ENCODE measurements at places on chromosomes 3 and 15.

- no peak for DNase-seq
These were observed 55.3 kb upstream of the VGLL4 start for GRCh38 chr3:11699083-11699427.

DNA sequence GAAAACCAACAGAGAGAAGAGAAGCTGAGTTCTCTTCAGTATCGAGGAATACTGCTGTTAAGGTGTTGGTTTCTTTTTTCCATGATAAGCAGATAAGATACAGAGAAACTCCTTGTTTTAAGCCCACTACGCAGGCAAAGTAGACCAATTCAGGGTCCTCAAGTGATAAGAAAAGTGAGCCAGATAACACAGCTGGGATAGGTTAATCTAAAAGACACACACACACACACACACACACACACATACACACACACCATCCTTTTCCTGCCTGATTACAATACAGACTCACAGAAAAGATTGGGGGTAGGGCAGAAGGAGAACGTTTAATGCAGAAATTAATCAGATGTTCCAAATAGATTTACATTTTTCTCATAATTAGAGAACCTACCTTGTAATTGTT lies 6.5 kb upstream of the PHLDB2 start:
- no peak for DNase-seq

DNA sequence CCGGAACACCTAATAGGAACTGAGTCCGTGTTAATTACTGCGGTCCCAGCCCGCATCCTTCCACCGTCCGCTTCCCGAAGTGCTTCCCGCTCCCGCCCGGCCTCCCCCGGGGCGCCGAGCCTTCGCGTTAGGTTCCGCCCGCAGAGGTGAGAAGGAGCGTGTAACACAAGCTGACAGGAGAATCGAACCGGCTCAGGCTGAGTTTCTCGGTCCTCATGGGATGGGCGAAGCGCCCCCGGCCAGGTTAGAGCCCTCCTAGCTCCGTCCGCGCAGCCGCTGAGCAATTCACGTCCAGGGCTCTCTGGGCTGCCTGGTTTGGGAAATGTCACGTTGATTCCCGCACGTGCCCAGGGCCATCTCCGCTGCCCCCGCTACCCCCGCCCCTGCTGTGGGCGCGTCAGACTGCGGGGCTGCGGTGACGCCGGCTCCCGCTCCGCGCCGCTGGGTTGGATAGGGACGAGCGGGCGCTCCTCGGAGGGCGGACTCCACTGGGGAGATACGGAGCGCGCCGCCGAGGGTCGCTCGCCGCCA lies 954 bp downstream of the CLDN11 start:
- no peak for DNase-seq

DNA sequence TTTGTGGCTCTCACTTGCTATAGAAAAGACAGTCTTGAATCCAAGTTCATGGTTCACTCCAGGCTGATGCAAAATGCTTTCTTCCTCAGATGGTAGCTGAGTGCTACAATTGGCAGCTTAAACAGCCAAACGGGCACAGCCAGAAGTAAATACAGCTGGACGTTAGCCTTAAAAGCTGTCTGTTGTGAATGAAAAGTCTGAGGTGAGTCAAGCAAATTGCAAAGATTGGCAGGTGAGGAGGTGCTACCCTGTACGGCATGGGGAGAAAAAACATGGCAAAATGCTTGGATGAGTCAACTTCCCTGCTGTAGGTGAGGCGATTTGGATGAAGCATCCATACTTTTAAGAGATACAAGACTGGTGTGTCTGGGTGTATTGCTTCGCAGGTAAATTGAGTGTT lies 40.5 kb downstream of the IL5RA start:
- DNase-seq: no peak

DNA sequence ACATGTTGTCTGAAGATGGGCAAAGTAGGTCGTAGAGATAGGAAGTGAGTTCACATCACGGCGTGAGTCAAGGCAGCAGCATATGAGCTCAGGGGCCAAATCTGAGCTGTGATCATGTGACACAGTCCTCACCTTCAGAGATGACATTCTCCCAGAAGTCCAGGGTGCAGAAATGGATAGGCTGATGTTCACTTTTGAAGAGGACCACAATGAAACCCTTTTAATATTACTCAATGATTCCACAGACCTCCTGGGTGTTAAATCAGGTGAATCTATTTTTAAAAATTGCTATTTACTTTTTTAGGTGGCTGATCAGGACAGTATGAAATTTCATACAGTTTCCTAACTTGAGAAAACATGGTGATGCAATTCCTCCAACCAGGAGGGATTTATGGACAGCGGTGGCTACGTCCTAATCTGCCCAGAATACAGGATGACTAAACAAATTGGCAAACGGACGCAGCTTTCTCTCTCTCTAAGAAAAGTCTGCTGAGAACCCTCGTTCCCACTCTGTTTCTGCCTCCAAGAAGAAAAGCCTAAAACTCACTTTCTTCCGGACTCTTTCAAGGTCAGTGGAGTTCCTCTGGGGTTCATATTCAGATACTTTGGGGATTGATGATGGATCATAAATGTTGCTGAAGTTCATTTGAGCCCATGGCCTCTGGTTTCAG lies 34.4 kb downstream of the B3GNT5 start:
- DNase-seq: peak; percentile 48

DNA sequence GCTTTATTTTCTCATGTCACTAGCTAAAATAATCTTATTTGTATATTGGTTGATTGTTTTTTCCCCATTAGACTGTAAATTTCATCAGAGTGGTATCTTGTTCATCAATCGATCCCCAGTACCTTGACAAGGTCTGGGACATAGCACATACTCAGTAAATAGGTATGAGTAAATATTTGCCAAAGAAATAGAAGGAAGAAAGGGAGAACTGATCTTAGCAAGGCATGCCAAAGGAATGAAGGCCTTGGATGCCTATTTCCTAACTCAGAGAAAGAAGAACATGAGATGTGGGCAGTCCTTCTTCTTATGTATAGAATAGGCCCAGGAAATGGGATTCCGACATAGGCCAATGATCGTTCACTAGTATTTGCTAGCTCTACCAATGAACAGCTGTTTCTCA lies 54.7 kb downstream of the ISL2 start:
- no peak for DNase-seq

GRCh38 chr3:111989061-111989678 lies 9.6 kb upstream of the TAGLN3 start:
- peak; percentile 56 for DNase-seq

- DNase-seq: no peak
These were observed 7.2 kb upstream of the HHLA2 start for GRCh38 chr3:108289159-108289558.

DNA sequence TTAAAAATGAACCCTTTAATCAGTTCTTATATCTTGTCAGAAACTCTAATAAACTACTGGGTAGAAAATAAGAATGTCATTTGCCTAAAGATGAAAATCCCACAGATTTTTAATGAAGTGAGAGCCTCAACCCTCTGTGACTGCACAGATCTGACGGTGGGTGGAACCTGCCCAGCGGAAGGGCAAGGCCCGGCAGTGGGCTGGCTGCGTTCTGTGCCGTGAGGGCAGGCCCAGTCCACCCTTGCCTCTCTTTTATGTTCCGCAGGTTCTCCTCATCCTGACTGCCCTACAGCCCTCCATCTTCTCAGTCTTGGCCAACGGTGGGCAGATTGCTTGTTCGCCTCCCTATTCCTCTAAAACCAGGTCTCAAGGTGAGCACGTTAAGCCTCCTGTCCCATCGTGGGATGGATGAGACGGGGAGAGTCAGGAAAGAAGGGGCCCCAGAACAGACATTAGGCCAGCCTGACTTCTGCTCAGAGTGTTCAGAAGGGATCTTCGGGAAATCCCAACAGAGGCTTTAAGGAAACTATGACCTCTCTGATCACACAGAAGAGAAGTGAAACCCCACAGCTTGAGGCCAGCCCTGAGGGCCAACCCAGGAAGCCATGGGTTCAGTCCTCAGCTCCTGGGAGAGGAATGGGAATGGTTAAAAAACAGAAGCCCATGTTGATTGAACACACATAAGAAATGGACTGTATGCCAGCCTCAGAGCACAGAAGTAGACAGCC lies 16.0 kb downstream of the SLC51A start:
- no peak for DNase-seq

- no peak for DNase-seq
These were observed 353.0 kb downstream of the MAGI1 start for GRCh38 chr3:65685621-65686235.

DNA sequence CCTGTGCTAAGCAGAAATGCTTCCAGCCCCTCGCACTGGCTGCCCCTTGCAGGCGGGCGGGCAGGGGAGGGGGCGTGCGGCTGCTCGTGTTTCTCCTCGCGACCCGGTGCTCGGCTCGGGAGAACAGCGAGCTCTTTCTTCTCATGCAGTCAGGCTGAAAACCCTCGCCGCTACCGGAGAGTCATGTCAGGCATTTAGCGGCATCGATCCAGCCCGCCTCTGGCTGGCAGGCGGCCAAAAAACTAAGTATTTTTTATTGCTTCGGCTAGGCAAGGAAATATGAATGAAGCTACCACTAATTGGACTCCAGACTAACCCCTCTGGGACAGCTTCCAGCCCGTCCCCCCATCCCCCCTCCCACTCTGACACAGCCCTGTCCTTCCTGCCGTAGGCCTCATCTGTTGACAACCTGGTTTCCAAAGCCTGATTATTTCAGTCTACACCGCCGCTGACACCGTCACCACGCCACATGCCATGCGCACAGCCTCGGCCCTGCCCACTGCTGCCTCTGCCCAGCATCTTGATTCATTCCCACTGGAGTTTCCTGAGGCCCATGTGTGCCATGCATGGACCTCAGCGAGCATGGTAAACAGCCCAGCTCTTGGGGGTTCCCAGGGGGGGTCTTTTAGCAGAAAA lies 35.3 kb downstream of the TLE3 start:
- DNase-seq: peak; percentile 90

DNA sequence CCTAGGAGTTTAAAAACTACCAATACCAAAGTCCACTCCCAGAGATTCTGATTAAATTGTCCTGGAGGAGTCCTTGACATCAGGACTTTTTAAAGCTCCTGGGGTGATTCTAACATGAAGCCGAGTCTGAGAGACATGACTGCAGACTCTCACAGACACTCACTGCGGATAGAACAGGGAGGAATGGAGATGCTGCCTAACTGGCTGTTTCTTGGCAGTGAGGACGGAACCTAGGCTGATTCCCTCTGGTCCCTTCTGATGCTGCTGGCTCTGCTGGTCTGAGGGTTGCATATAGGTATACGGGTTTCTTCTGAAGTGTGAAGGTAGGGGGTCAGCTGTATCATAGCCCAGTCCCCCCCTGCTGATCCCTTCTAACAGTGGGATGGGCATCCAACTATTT lies 1.3 kb upstream of the HRG start:
- DNase-seq: no peak

DNA sequence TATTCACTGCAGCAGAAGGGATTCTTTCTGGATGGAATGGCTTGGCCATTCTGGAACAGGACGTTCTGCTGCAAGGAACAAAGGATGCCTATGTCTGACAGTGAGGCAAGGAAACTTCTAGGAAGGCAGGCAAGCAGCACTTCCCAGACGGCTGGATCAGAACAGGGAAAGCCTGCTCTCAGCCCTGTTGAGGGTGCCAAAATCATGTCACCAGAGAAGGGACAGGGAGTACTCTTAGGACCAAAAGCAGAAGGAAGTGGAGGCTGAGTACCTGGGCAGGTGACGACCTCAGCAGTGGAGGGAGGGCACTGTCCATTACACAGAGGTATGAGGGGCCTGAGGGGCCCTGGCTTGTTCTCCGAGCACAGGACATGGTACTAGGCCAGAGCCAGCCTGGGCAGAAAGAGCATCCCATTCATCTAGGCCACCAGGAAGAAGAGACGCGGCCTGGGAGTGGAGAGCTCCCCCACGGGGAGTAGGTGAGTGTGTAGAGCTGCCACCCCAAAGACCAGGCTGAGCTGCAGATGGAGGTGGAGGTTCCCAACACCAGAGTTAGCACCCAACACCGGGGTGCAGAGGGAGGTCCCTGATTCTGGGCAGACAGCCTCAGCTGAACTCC lies 9.6 kb downstream of the KLF15 start:
- no peak for DNase-seq

- no peak for DNase-seq
These were observed 24.8 kb upstream of the SLC25A38 start for GRCh38 chr3:39358333-39358732.

DNA sequence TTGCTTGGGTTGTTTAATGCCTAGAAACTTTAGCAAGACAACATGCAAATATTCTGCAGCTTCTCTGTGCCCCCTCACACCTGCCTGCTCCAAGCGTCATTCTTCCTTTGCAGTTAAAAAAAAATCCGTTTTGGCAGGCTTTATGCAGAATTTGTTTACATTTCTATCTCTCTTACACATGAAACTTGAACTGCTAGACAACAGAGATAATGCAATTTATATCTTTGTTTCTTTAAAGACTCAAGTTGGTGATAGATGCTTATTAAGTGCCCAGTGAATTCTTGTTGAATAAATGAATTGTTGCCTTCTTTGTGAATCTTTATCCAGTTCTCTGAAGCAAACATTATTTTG lies 53.2 kb downstream of the CHST2 start:
- no peak for DNase-seq

GRCh38 chr3:87069971-87070370 lies 79.0 kb upstream of the VGLL3 start:
- no peak for DNase-seq

- DNase-seq: no peak
These were observed 93.6 kb downstream of the PLCL2 start for GRCh38 chr3:16978234-16978920.

GRCh38 chr3:126312341-126312740 lies 44.9 kb downstream of the KLF15 start:
- DNase-seq: no peak

GRCh38 chr3:128524374-128525299 lies 31.6 kb upstream of the GATA2 start:
- no peak for DNase-seq

DNA sequence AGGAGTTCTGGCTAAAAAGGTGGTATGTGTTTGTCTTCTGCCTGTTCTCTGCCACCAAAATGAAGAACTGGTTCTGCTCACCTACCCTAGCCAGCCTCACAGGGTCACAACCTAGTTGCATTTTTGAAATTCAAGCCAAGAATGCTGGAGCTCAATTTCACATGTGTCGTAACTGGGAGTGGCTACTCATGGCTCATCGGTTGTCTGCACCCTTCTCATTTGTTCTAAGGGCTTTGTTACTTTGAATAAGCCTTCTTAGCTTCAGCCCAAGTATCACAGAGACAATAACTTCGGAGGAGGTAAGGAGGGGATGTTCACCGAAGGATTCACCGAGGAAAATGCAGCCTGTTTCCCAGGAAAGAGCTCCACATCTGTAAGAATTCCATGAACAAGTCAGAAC lies 134.3 kb upstream of the RARB start:
- DNase-seq: no peak

- peak; percentile 27 for DNase-seq
These were observed 109.6 kb upstream of the FXR1 start for GRCh38 chr3:180802837-180803236.

GRCh38 chr15:39908186-39908585 lies 11.9 kb downstream of the GPR176 start:
- no peak for DNase-seq

- no peak for DNase-seq
These were observed 83.1 kb downstream of the LMLN start for GRCh38 chr3:198043119-198043518.

GRCh38 chr3:158160958-158161357 lies 51.1 kb downstream of the RSRC1 start:
- DNase-seq: no peak
